Adrenal gland (tissue), 19 donors: ENCODE measurements at places on chromosomes 3 and 15. TPM values are rescaled to one million over a fixed set of nuclear protein-coding genes. Genes with fewer than 3 reads are reported as not detected.
A peak's percentile ranks its signal among the peaks of the same experiment; 100 is the strongest.

GRCh38 chr15:70158309-70159000 is 60.7 kb upstream of the TLE3 start:
- H3K36me3 ChIP-seq = no peaks in the 10 kb centered on the region
- H3K4me3 ChIP-seq = no peak overlapping the region
- no peaks in the 10 kb centered on the region for H3K27me3 ChIP-seq
- no peak overlapping the region for H3K27ac ChIP-seq

DNA sequence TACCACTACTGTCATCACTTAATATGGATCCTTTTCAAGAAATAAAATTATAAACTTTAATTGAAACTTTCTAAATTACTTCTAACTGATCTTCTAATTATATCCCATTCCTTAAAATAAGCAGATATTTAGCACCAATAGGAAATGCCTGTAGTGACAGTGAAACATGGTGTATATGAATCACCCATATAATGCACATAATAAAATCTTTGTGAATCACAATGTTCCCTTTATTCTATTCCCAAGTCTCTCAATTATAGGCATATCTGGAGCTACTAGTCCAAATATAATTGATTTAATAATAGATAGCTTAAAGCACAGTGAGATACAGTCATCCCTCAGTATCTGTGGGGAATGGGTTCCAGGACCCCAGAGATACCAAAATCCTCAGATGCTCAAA is 490.3 kb downstream of the NLGN1 start:
- H3K27me3 ChIP-seq = no peaks in the 10 kb centered on the region
- no peak overlapping the region for H3K27ac ChIP-seq
- H3K4me3 ChIP-seq = no peak overlapping the region
- no peak for DNase-seq
- H3K36me3 ChIP-seq = no peaks in the 10 kb centered on the region

- H3K4me1 ChIP-seq = no peaks in the 10 kb centered on the region
- no peaks in the 10 kb centered on the region for H3K36me3 ChIP-seq
- no peak for DNase-seq
- no peak overlapping the region for H3K27ac ChIP-seq
- no peak overlapping the region for H3K4me3 ChIP-seq
Observed at GRCh38 chr3:149231871-149232270, 10.2 kb upstream of the CP start.

GRCh38 chr15:100565591-100565990 is 36.4 kb downstream of the LINS1 start:
- H3K27ac ChIP-seq = no peak overlapping the region
- no peak overlapping the region for H3K4me3 ChIP-seq
- H3K36me3 ChIP-seq = no peaks in the 10 kb centered on the region
- no peaks in the 10 kb centered on the region for H3K27me3 ChIP-seq
- no peaks in the 10 kb centered on the region for H3K4me1 ChIP-seq

- peaks cover 32% of the 10 kb centered on the region for H3K4me1 ChIP-seq
- no peak for DNase-seq
- no peaks in the 10 kb centered on the region for H3K27me3 ChIP-seq
- H3K4me3 ChIP-seq = no peak overlapping the region
- H3K27ac ChIP-seq = no peak overlapping the region
Observed at GRCh38 chr3:53137835-53138446, 7.7 kb upstream of the RFT1 start.

DNA sequence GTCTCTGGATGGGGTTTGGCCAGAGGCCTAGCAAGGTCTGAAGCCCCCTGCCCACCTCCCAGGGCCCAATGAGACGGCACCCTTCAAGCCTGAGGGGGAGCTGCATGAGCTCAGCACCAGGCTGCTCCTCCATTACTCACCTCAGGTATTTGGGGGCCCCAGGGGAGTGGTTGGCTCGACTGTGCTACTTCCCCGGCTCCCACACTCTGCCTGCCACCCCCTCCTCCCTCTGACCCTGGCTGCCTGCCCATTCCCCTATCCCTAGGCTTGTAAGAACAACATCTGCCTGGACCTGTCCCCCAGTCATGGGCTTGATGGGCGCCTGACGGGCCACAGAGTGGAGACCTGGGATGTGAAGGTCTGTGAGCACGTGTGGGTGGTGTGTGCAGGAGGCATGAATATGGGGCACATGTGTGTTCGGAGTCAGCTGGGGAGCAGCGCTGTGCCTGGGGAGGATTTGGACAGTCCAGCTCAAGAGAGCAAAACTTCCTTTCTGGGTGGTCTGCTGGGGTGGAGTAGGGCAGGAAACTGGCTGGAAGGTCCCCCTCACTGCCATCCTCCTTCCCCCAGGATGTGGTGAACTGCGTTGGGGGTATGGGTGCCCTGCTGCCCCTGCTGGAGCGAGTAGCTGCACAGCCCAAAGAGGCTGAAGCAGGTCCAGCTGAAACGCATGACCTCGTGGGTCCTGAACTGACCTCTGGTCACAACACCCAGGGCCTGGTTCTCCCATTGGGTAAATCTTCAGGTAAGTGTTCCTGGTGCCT is 17.4 kb downstream of the NBEAL2 start:
- peaks cover 13% of the 10 kb centered on the region for H3K36me3 ChIP-seq
- H3K27ac ChIP-seq = no peak overlapping the region
- DNase-seq = no peak
- peaks cover 8% of the 10 kb centered on the region for H3K4me1 ChIP-seq

GRCh38 chr15:65336493-65337435 is 32.3 kb downstream of the RNU5B-1 start:
- no peaks in the 10 kb centered on the region for H3K36me3 ChIP-seq
- no peaks in the 10 kb centered on the region for H3K4me1 ChIP-seq
- H3K27me3 ChIP-seq = no peaks in the 10 kb centered on the region
- no peak overlapping the region for H3K4me3 ChIP-seq
- no peak overlapping the region for H3K27ac ChIP-seq

GRCh38 chr3:60339304-60339703 is 911.9 kb downstream of the FHIT start:
- no peaks in the 10 kb centered on the region for H3K4me1 ChIP-seq
- no peak overlapping the region for H3K27ac ChIP-seq
- no peaks in the 10 kb centered on the region for H3K36me3 ChIP-seq
- H3K27me3 ChIP-seq = no peaks in the 10 kb centered on the region
- H3K4me3 ChIP-seq = no peak overlapping the region

DNA sequence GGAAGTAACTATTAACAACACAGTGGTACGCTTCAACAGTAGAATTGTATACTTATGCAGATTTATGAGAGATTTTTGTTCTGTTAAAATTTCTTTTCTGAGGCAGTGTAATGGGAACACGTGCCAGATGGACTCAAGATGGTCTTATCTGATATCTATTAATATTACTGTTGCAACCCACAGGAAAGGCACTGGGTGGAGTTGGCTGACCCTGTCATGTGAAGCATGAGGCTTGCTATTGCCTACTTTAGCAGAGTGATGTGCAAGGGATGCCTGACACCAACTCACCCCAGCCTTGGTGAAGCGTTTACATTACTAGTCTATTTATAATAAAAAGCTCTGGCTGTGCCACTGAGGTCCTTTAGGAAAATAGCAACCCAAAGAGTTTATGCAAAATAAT is 19.8 kb upstream of the ARNT2 start:
- H3K36me3 ChIP-seq = no peaks in the 10 kb centered on the region
- peak; percentile 16 for DNase-seq
- H3K27me3 ChIP-seq = no peaks in the 10 kb centered on the region
- H3K27ac ChIP-seq = no peak overlapping the region
- no peaks in the 10 kb centered on the region for H3K4me1 ChIP-seq

DNA sequence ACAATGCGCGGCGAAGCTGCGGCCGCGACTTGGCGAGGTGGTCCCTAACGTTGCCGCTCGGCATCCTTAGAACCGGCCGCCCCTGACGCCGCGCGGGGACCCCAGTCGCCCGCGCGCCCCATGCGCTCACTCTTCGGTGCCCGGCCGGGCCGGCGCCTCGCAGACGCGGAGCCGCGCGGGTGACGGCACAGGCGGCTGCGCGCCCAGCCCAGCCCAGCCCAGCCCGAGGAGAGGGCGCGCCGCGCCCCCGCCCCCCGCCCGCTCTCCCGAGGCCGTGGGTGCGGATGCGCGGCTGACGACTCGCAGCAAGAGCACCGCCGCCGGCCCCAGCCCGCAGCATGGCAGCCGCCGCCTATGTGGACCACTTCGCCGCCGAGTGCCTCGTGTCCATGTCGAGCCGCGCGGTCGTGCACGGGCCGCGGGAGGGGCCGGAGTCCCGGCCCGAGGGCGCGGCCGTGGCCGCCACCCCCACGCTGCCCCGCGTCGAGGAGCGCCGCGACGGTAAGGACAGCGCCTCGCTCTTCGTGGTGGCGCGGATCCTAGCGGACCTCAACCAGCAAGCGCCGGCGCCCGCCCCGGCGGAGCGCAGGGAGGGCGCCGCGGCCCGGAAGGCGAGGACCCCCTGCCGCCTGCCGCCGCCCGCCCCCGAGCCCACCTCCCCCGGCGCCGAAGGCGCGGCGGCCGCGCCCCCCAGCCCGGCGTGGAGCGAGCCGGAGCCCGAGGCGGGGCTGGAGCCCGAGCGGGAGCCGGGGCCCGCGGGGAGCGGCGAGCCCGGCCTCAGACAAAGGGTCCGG is 437 bp downstream of the KLF13 start:
- H3K27ac ChIP-seq = peak overlapping the region; percentile 62
- H3K27me3 ChIP-seq = no peaks in the 10 kb centered on the region
- peak; percentile 57 for DNase-seq
- no peak overlapping the region for H3K4me3 ChIP-seq
- H3K36me3 ChIP-seq = no peaks in the 10 kb centered on the region
- peaks cover 13% of the 10 kb centered on the region for H3K4me1 ChIP-seq

DNA sequence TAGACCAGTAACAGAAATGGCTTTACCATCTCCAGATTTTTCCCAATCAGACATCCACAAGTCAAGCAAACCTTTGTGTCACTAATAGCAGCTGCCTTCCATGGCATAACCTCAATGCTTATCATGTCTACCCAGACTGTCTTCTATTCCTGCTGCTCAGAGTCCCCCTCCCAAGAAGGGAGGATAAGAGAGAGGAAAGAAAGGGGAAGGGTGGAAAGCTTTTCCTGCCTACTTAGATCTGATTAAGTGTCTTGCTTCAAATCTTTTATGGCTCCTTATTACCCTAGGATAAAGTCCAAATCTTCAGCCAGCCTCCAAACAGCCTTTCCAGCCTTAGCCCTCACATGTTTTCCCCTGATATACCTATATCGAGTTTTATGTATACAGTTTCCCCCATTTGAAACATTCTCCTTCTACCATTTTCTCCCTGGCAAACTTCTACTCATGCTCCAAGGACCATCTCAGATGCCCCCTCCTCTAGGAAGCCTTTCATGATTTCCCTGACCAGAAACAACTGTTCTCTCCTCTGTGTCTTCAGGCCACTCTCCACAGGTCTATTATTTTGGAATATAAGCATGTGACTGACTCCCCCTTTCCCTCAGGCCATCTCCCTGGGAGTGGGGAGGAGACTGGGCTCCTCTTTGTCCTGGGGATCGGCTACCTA is 7.9 kb upstream of the SSUH2 start:
- no peaks in the 10 kb centered on the region for H3K27me3 ChIP-seq
- H3K4me1 ChIP-seq = no peaks in the 10 kb centered on the region
- no peak for DNase-seq
- no peak overlapping the region for H3K4me3 ChIP-seq
- no peaks in the 10 kb centered on the region for H3K36me3 ChIP-seq
- H3K27ac ChIP-seq = no peak overlapping the region

DNA sequence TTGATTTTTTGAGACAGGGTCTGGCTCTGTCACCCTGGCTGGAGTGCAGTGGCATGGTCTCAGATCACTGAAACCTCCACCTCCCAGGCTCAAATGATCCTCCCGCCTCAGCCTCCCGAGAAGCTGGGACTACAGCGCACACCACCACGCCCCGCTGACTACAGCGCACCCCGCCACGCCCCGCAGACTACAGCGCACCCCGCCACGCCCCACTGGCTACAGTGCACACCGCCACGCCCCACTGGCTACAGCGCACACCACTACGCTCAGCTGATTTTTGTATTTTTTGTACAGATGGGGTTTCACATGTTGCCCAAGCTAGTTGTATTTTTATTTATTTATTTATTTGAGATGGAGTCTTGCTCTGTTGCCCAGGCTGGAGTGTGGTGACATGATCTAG is 35.6 kb downstream of the SLC51A start:
- no peaks in the 10 kb centered on the region for H3K4me1 ChIP-seq
- DNase-seq = no peak
- no peak overlapping the region for H3K4me3 ChIP-seq
- no peak overlapping the region for H3K27ac ChIP-seq

DNA sequence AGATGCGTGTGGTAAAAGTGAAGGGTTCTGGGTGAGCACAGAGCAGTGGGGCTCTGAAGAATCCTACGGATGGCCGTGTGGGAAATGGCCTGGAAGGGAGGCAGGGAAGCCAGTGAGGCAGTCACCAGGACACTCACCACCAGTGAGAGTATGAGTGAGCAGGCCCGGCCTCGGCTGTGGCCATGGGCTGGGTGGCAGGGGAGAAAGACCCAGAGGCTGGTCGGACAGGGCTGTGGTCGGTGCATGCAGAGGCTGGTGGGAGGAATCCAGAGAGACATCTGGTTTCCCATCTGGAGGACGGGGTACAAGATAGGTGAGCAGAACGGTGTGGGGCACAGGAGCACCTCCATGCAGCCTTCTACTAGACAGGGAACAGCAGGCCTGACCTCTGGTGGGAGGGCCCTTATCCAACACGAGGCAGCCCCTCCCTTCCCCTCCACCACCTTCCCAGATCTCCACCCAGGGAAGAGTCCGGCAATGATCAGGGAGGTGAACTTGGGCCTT is 10.1 kb downstream of the PCSK6 start:
- H3K4me3 ChIP-seq = no peak overlapping the region
- no peaks in the 10 kb centered on the region for H3K36me3 ChIP-seq
- H3K27me3 ChIP-seq = no peaks in the 10 kb centered on the region
- no peak for DNase-seq

DNA sequence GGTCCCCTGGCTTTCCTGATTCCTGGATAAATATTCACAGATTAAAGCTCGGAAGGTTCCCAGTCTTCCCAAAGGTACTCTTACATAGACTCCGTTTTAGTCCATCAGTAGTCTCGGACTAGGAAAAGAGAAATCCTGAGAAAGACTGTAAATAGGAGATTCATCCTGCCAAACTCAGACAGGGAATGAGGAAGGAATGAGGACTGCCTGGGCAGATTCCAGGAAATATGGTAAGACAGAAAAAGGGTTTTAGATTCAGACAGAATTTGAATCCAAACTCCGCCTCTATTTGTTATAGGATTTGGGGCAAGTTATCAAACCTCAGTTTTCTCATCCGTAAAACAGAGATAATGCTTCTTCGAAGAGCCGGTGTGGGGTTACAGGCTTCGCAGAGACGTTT is 77.8 kb upstream of the VGLL4 start:
- H3K27me3 ChIP-seq = no peaks in the 10 kb centered on the region
- no peak for DNase-seq
- no peak overlapping the region for H3K27ac ChIP-seq
- H3K4me3 ChIP-seq = no peak overlapping the region
- peaks cover 25% of the 10 kb centered on the region for H3K4me1 ChIP-seq

GRCh38 chr3:171871392-171872274 is 28.5 kb downstream of the TMEM212 start:
- no peak for DNase-seq
- no peak overlapping the region for H3K4me3 ChIP-seq
- H3K27ac ChIP-seq = no peak overlapping the region
- no peaks in the 10 kb centered on the region for H3K36me3 ChIP-seq
- no peaks in the 10 kb centered on the region for H3K27me3 ChIP-seq

- H3K27ac ChIP-seq = no peak overlapping the region
- H3K27me3 ChIP-seq = no peaks in the 10 kb centered on the region
- DNase-seq = peak; percentile 62
- H3K36me3 ChIP-seq = no peaks in the 10 kb centered on the region
- no peak overlapping the region for H3K4me3 ChIP-seq
Observed at GRCh38 chr3:137792626-137793271, 28.6 kb downstream of the SOX14 start.

The DAZL gene
- total RNA-seq = not detected

The MEX3B gene
- total RNA-seq = 1.0 TPM

The MAGEL2 gene
- total RNA-seq = 0.70 TPM

The GRK7 gene
- total RNA-seq = not detected

The CPN2 gene
- total RNA-seq = 0.38 TPM
